ENCODE measurements at places on chromosomes 11 and 22. TPM values are rescaled to one million over a fixed set of nuclear protein-coding genes. Genes with fewer than 3 reads are reported as not detected.

GRCh38 chr11:65615950-65616574 is 486 bp downstream of the PCNX3 start:
- DNase-seq = no peak

The KCNE3 gene
- not detected for total RNA-seq

GRCh38 chr11:33195462-33196173 is 34.3 kb upstream of the CSTF3 start:
- no peak for DNase-seq

The ZP1 gene
- not detected for total RNA-seq

The ME3 gene
- 12.9 TPM for total RNA-seq

The TMA7B gene
- 0.96 TPM for total RNA-seq

GRCh38 chr11:78647266-78647915 is 72.7 kb upstream of the NARS2 start:
- DNase-seq = peak; percentile 54

GRCh38 chr11:130650456-130651030 is 202.1 kb downstream of the ADAMTS15 start:
- DNase-seq = no peak

The FGF3 gene
- not detected for total RNA-seq

- no peak for DNase-seq
Measured at GRCh38 chr22:20788627-20789344, 14.9 kb downstream of the SERPIND1 start.

The ANO5 gene
- total RNA-seq = not detected

DNA sequence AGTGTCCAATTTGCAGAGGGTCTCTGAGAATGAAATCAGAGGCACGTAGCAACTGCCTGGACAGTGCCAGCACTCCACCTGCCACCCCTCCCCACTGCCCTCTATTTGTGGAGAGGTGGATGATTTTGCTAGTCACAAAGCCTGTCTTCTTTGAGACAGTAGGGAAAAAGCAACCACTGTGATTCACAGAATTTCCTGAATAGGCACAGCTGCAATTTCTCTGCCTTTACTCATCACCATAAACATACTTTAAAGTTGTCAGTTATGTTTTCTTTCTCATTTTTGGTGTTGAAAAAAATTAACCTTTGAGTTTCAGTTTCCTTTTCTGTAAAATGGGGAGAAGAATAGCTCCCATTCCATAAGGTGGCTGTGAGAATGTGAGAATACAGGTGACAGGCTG is 134.3 kb downstream of the TEAD1 start:
- no peak for DNase-seq

- DNase-seq = no peak
Measured at GRCh38 chr22:47631571-47632102, 869.2 kb downstream of the TBC1D22A start.

The SLC22A6 gene
- total RNA-seq = not detected

- DNase-seq = no peak
Measured at GRCh38 chr11:60145677-60146076, 37.2 kb downstream of the MS4A6A start.

GRCh38 chr11:15945726-15946125 is 410.6 kb downstream of the SOX6 start:
- no peak for DNase-seq

The PTPRCAP gene
- 90.3 TPM for total RNA-seq

DNA sequence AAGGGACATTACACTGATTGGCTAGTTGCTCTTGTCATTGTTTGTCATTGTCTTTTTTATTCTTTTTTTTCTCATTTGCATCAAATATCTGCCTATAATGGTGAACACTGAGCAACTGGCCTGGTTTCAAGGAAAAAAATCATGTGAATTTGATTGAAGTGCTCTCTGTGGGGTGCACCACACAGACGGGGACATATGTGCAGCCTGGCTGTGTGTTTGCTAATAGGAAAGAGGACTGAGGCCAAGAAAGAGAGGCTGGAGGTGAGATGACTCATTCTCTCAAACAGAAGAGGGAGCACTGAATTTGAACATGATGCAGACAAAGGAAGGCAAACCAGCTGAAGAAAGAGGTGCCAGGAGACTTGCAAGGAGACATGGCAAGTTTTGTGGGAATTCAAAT is 684.9 kb upstream of the CCDC90B start:
- no peak for DNase-seq

GRCh38 chr11:93504110-93505095 is 38.8 kb downstream of the SMCO4 start:
- DNase-seq = no peak

GRCh38 chr11:129208863-129209262 is 16.7 kb upstream of the ARHGAP32 start:
- no peak for DNase-seq

The XKR3 gene
- not detected for total RNA-seq

The SMC1B gene
- 0.59 TPM for total RNA-seq

The NAT10 gene
- 162 TPM for total RNA-seq

The PDE2A gene
- 0.33 TPM for total RNA-seq

DNA sequence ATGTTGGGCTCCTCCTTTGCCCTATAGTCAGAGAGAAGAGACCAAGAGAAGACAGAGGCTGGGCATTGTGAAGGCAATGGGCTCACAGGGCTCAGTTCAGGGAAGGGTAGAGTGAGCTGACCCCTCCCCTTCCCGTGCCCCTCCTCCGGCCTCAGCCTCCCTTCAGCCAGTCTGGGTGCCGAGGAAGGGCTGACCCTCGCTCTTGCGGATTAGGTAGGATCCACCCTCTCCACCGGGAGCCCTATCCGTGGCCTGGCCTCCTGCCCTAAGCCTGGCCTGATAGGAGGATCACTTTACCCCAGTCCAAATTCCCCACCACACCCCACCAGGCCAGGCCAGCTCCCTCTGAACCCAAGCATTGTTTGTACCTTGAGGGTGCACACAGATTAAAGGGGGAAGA is 1.8 kb upstream of the PPP1R14B start:
- no peak for DNase-seq

The ASCC2 gene
- 81.3 TPM for total RNA-seq

The RASL10A gene
- total RNA-seq = 0.64 TPM

DNA sequence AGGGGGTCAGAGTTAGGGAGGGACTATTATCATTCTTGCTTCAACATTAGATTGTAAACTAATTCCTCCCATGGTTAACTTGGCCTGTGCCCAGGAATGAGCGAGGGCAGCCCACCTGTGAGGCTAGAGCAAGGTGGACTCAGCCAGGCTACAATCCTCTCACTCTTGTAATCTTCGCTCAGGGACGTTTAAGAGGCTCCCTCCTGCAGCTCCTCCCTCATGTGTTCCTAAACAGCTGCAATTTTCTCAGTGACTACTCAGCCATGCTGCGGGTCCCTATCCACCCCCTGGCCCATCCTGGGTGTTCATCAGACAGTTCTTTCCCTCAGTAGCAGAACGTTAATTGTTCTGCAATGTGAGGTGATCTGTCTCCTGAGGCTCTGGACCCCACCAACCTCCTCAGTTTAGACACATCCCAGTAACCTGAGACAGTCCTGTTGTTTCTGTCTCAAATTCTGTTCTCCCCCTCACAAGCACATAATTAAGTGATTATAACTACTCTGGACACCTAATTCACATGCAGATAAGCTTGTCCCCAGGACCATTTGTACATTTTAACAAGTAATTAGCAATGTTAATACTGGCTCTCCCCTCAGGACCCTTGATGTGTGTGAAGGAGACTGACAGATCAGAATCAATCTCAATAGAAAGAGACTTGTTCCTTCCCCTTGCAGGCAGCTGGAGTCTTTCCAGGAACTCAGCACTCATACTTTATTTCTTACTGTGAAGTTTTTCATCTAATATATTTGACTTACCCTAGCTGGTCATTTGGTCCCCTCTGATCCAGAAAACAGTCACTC is 337.2 kb upstream of the B3GAT1 start:
- DNase-seq = no peak

DNA sequence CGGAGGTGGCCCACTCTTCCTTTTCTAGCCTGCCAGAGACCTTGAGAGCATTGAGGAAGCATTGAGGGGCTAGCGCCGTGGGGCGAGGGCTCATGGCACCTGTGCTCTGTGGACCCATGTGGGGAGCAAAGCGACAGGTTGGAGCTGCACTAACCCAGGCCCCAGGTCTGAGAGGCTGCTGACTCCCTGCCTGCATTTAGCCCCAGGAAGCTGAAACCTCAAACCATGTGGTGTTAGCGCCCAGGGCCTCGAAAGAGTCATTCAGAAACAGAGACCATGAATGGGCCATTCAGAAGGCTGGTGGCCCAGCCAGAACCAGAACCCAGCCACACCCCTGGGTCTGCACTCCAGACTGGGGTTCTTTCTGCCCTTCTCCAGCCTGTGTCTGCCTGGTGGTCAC is 88.6 kb downstream of the BCR start:
- no peak for DNase-seq

The NRIP3 gene
- total RNA-seq = 5.3 TPM

GRCh38 chr11:83124636-83125424 is 32.1 kb upstream of the PCF11 start:
- no peak for DNase-seq

The CNIH2 gene
- 1.0 TPM for total RNA-seq

DNA sequence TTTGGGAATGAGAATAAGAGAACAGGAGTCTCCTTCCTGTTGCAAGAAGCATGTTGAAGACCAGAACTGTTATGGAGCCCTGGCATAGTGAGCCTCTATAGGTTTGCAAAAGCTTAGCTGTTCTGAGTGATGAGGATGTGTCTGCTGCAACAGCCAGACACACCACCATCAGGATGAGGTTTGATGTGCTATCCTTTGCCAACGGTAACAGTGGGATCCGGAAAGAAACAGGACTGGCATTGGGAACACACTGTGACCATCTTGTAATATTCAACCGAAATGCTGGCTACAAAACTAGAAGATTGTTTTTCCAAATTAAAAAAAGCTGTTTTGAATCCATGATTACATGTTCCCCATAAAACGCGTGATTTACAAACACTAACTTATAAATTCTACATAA is 117.0 kb downstream of the ME3 start:
- DNase-seq = no peak

DNA sequence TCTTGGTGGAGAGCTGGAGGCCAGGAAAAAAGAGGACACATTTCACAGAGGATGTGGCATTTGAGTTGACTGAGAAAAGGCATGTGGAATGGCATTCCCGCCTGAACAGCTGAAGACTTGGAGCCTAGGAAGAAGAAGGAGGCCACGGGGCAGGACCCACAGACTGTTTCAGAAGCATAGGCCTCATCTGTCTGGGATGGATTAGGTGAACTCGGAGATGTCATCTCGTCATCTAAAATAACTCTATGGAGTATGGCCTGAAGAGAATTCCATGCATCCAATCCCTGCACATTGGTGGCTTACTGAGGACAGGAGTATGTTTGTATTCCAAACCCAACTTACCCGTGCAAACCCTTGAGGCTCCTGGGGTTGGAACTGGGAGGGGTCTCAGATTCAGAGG is 16.4 kb downstream of the SPATA19 start:
- no peak for DNase-seq

The RIMBP3C gene
- total RNA-seq = 0.19 TPM

DNA sequence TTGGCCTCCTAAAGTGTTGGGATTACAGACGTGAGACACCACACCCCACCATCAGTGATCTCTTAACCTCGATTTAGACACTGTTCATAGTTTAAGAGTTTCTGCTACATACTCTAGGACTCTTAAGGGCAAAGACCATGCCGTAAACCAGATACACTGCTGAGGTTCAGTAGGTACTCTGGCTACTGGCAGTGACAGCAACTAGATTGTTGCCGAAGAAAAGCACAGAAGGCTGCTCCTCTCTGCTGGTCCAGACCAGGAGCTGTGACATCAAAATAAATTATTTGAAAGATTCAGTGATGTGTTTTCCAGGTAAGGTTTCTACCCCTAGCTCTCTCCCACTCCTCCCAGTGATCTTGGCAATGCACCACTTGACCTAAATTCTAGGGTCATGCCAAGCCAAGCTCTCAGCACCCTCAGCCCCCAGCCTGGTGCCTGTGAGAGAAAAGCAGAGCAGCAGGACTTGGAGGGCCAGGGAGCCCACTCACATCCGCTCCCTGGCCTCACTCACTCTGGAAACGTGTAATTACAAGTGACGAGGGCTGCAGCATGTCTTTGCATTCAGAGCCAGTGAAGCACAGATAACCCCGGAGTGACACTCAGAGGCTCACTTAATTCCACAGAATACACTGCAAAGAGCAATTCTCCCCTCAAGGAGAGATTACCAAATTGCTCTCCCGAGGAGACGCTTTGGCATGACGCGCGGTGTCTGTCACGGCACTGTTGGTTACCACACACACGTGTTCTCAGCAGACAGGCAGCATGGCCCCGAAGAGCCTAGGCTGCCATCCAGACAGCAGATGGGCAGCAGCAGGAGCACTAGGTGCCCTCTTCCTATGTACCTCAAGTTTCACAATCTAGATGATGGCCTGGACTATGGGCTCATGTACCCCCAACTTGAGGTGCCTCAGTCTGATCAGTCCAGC is 96.9 kb upstream of the PITPNB start:
- no peak for DNase-seq

DNA sequence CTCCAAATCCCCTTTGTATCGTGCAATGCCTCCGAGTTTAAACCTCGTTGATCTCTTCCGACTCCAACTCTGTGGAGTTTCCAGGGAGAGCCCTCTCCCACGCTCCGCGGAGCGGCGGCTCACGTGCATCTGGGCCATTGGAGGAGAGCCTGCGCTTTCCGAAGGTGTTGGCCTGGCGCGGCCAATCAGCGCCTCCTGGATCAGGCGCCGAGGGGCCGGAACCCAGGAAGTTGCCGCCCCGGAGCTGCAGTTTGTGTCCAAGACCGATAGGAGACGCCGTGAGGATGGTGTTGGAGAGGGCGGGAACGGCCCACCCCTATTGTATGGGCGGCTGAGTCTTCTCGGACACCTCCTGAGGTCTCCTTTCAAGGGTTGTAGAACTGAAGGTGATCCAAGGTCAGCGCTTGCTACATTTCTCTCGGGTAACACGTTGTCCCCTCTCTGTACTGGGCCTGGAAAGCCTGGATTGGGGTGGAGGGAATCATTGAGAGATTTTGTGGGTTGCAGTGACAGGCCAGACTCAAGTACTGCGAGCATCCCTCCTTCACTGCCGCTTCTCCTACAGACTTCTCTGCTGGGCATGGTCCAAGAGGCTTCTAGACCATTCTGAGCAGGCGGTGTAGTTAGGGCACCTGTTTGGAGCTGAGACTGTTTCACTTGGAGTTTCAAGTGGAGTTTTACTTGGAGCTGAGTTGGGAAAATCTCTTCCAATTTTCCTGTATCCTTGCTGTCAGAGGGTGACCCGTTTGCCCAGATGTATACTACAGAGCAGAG is 1.7 kb downstream of the ADAMTS15 start:
- DNase-seq = no peak

The SMTNL1 gene
- total RNA-seq = not detected

The PANX2 gene
- 1.4 TPM for total RNA-seq

- no peak for DNase-seq
Measured at GRCh38 chr11:1280116-1281035, 29.1 kb downstream of the TOLLIP start.
